GM04503 (cell line): ENCODE measurements at places on chromosomes 6 and 20.

DNA sequence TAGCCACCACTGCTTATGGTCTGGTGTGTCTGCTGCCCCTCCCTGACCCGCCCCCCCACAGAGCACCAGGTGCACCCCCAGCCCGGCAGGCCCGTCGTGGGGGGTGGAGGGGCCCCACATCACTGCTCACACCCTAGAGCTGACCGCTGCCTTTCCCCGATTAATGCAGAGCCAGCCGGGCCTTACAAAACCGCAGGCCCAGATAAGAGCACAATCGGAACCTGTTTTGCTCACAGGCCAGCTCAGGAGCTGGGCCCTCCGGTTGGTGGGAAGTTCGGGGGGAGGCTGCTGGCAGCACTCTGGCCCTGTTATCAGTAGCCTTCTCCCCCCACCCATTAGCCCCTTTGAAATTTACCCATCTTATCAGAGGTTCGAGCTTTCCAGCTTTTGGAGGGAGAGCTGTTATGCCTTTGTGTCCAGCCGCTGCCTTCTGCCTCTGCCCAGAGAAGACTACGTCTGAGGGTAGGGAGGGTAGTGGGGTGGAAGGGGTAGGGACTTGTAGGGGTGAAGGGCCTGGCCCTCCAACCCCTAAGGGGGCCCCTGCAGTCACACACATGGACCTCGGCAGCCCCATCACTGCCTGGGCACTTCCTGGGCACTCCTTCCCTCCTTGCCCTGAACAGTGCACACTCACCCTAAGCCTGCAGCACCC lies 6.9 kb upstream of the SPDEF start:
- DNase-seq, result no peak

GRCh38 chr6:32668226-32668747 lies 1.8 kb upstream of the HLA-DQB1 start:
- DNase-seq, result no peak

- peak; percentile 88 for DNase-seq
Observed at GRCh38 chr6:56642366-56643261, at the start of gene DST. TSS of gene DST (minus strand) at chr6:56642889.

GRCh38 chr6:21198032-21198640 lies 395.4 kb upstream of the SOX4 start:
- DNase-seq, result no peak

- DNase-seq, result no peak
Observed at GRCh38 chr6:145587334-145587733, 148.0 kb downstream of the EPM2A start.

DNA sequence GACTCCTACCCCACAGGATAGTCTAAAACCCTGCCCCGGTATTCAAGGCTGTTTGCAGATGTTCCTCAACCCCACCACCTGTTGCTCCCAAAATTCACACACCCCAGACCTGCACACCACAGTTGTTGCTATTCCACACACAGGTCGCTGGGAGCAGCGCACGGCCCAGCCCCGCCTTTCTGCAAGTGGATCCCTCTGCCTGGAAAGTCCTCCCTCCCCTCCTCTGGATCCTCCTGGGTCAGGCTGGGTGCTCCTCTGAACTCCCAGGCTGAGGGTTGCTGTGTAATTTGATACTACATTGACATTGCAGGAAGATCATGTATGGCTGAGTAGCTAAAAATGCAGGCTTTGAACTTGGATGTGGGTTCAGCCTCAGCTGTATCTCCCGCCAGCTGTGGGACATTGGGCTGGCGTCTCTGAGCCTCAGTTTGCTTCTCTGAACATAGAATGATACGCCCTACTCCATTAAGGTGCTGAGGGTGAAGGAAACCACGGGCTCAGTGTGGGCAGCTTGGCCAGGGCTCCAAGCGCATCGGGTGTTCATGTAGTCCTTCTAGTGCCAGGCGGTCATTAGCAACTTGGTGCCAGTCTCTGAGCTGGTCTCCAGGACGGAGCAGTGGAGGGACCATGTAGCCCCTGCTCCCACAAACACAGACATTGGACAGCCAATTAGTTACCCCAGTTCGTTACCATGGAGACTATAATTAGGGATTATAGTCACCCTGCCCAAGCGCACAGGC lies 13.9 kb upstream of the CCN5 start:
- no peak for DNase-seq

DNA sequence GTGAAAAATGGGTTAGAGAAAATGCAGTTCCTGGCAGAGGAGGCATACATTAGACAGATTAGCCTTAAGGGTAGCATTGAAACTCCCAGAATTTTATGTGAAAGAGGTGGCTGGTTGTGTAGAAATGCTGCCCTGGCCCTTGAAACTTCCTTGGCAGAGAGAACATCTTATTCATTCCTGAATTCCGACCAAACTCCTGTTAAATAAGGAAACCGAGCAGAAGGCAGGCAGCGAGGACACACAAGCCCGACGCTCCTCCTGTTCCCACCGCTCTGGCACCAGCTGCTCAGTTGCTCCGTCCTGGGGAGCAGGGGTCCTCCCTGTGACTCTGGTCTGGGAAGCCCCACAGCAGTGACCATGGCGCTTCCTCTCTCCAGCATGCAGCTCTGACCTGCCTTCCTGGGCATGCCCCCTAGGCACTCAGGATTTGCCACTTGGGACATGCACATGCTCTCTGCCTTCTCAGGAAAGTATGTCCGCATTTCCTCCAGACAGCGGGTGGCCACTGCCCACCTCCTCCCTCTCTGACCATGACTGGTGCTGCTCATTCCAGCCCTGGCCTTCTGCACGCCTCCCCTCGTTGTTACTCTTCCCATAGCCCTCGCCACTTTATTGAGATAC lies 35.2 kb upstream of the CLDN20 start:
- peak; percentile 33 for DNase-seq

GRCh38 chr6:11096109-11096508 lies 2.5 kb downstream of the SMIM13 start:
- peak; percentile 38 for DNase-seq

DNA sequence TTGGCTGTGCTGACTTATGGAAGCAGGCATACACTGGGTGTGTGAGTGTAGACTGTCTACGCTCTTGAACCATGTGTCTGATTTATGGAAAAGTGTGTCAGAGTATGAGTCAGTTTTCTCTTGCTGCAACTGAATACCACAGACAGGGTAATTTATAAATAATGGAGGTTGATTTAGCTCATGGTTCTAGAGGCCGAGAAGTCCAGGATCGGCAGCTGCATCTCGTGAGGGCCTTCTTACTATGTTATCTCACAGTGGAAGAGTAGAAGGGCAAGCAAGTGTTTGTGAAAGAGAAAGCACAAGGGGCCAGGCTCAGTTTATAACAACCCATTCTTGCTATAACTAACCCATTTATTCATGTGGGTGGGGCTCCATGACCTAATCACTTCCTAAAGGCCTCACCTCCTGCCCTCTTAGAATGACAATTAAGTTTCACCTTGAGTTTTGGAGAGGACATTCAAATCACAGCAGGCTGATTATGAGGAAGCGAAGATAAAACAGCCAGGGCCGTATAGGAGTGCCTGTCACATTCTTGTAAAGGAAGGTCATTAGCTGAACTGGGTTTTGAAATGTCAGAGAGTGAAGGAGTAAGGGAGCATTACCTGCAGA lies 6.7 kb downstream of the GPR31 start:
- no peak for DNase-seq

DNA sequence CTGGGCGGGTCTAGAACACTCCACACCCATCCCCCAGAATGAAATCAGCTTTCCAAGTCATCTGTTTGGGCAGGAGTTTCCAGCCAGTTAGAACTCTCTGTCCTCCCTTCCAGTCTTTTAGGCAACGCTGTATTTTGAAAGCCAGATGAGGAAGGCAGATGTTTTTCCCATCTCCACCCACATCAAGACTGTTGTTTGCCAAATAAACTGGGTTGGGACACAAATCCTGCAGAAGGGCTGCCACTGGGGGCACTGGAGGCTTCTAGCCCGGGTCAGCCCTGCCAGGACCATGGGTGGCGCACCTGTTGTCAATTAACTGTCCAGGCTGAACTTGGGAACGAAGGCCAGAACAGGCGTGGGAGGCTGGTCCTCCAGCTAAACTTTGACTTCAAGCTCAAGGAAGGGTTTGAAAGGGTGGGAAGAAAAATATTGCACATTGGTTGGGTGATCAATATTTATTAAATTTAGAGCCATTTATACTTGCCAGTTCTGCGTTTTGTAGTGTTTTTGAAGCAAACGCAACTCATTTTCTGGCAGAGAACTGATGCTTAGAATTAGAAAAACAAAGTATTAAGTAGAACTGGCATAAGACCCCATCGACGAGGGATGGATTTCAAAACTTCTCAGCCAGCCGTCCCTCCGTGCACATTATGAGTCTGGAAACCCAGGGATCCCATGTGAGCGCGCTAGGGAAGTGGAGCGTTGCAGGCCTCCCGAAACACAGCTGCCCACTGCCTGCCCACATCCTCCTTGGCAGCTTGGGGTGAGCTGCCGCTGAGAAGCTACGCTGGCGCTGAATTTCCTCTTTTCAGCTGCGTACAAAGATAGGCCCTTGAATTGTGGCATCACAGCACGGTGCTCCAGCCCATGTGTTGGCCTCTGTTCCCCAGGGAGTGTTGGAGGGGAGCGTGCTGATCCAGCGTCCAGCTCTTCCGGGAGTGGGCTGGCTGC lies 297.4 kb downstream of the QKI start:
- DNase-seq, result peak; percentile 13

- DNase-seq, result no peak
Observed at GRCh38 chr6:30359276-30359675, 14.3 kb downstream of the RPP21 start.

GRCh38 chr20:40991181-40991889 lies 37.3 kb upstream of the TOP1 start:
- no peak for DNase-seq

- DNase-seq, result no peak
Observed at GRCh38 chr20:58697201-58697866, 4.7 kb downstream of the NPEPL1 start.

- DNase-seq, result no peak
Observed at GRCh38 chr6:404685-405423, 13.3 kb downstream of the IRF4 start.

DNA sequence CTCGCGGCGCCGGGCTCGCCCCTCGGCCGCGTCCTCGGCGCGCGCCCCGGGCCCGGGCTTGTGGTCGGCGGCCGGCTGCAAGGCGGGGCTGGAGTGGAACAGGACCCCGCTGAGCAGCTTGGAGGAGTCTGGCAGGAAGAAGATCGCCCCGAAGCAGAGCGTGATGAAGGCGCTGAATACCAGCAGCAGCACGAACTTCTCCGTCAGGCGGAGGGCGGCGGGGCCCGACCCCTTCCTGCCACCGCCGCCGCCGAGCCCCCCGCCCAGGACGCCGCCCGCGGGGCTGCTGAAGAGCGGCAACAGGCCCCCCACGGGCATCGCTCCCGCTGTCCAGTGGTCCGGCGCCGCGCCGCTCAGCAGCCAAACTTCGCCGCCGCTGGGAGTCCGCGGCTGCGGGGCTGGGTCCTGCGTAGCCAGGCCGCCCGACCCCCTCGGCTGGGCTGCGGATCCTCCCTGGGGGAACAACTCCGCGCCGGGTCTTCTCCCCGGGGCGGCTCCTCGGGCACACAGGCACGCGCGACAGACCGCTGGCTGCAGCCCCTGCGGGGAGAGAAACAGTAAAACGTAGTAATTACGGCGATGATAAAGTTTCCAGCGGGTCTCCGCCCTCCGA lies 707 bp downstream of the MAN1A1 start:
- DNase-seq, result no peak
